ENCODE measurements at places on chromosomes 12 and 14.

DNA sequence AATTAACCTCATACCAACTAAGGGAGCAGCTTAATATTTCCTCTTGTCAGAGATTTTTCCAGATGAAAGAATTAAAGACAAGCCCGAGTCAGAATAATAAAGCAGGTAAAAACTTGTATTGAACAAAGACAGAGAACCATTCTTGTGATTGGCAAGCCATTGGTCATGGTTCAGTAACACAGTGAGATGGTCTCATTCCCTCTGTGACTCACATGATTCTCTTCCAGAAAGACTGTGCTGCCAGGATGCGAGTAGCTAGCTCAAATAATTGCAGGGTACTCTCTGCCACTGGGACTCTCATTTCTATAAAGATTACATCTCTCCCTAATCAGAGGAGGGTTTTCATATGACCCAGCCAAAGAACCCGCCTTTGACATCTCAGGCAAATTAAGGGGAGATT, 179.4 kb downstream of the PHLDA1 start:
- no peak for DNase-seq

- no peak for DNase-seq
These were observed 1466.1 kb upstream of the SEL1L start for GRCh38 chr14:82999802-83000201.

GRCh38 chr12:14828892-14829291, 14.4 kb downstream of the ART4 start:
- DNase-seq = peak; percentile 26

GRCh38 chr12:58395470-58395869, 454.1 kb downstream of the ATP23 start:
- DNase-seq = no peak

DNA sequence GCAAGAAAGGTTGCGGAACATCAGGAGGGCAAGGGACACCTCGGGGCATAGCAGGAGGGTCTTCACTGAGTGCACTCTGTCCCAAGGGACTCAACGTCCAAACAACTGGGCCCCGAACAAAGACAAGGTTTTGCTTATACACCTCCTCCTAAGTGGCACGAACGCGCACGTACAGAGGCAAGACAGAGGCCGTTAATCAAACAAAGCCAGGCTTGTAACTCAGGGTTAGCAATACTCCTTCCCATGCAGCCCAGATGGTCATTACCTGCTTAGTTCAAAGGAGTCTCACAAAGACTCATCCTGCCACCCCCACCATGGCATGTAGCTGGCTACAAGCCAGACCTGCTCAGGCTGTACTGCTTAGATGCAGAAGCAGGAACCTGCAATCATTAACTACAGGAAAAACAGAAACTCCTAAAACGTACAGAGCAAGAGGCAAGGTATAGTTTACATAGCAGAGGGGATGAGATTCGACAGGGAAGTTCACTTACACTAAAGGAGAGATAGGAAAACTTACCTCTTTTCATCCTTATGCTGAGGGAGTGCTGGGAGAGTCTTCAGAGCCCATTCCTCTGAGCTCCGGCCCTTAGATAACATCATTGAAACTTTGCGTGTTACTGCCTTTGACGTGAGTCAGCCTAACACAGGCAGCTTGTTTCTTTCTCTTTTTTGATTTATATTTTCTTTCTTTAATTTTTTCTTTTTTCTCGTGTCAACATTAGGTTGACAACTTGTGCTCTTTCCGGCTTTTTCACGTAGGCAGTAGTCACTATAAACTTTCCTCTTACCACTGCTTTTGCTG, 1319.1 kb downstream of the TMEM121 start:
- peak; percentile 47 for DNase-seq

DNA sequence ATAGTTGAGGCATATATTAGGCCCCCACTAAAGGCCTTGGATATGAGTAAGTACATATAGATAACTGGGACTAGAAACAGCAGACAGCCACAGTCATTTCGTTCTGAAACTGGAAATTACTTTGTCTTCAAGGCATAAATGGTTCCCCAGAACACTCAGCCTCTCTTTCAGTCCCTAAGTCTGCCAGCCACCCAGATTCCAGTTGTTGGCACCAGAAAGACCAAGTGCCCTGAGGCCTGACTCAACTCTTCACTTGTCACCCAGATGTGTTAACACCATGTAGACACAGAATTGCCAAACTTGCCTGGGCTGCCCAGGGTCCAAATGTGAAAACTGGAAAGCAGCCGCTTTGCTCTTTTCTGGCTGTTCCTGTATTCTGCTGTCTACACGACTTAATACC, 3.0 kb upstream of the LGALS3 start:
- no peak for DNase-seq

GRCh38 chr12:43169115-43169681, 382.8 kb downstream of the ADAMTS20 start:
- DNase-seq = no peak

DNA sequence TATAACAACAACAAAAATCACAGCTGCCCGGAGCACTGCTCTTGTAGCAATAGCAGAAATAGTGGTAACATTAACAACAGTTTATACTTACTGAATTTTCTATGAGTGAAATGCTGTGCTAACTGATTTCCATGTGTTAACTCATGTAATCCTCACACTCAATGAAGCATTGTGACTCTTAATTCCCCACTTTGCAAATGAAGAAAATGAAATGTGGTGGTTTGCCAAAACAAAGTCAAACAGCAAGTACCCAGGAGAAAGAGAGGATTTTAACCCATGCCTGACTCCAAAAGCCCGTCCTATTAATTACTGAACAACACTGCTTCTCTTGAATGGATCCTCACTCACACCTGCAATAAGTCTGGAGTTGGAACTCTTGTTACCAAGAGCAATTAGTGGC, 123.5 kb downstream of the MED13L start:
- no peak for DNase-seq

- no peak for DNase-seq
These were observed 16.2 kb upstream of the MED6 start for GRCh38 chr14:70616646-70617045.

DNA sequence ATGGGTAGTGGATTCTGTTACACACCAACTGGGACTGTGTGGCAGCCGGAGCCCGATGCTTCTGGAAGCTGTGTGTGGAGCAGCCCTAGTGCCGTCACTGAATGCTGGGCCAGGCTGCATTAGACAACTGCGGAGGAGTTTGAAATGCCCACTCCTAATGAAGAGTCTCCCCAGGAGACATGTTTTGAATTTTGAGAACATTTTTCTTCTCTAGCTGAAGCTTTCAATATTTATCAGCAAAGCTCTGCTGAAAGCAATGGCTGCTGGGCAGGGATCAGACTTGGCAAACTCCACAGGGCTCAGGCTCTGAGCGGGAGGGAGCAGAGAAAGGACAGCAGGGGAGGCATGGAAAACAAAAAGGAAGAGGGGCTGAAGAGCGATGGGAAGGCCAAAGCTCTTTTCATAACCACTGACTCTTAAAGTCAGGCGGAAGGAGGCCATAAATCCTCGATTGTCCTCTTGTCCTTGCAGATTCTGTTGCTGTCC, 189.1 kb downstream of the MON2 start:
- no peak for DNase-seq

GRCh38 chr12:64170730-64171129, 51.4 kb downstream of the KICS2 start:
- DNase-seq = no peak

DNA sequence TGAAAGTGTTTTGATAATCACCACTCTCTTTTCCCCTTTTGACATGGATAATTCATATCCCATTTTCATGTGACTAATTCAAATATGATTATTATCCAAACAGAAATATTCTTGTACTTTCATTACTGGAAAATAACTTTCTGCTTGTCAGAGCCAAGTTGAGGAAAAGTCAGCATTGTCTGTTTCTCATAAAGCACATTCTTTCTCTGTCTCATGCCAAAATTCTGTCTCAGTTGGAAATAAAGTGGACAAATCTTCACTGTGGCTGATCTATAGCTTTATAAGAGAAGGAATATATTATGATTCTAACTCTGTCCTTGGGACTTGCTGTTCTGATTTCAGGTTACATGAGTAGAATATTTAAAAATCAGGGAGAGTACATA, 22.7 kb upstream of the PRICKLE1 start:
- no peak for DNase-seq

DNA sequence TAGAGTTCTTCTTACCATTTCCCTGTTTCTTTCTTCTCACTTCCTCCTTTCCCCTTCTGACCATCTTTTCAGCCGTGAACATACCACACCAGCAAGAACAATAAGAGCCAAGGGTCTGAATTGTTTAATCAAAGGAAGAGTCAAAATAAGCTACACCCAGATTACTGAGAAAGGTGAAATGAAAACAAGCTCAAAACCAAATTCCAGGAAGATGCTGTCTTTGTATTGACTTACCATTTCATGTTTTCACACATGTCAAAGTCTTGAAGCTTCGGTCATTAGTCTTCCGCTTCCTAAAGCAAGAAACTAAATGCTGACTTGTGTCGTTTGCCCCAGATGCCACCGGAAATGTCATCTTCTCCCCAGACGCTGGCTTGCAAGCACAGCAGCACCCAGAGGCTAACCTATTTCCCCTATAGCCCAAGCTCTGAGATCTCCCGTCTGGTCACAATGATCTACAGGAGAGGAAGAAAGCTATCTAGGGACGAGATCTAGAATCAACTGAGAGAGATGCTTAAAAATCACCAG, 136.5 kb upstream of the AMIGO2 start:
- DNase-seq = peak; percentile 40

- DNase-seq = no peak
These were observed 545 bp downstream of the CPSF2 start for GRCh38 chr14:92122351-92122677.

DNA sequence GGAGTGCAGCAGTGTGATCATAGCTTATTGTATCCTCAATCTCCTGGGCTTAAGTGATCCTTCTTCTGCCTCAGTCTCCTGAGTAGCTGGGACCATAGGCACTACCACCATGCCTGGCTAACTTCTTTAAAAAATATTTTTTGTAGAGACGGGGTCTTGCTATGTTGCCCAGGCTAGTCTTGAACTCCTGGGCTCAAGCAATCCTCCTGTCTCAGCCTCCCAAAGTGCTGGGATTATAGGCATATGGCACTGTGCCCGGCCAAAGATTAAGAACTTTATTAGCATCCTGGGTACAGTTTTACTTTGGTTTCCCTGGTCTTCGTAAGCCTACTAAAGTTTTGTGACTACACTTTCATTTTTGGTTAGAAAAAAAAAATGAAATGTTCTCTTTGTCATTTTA, 84.4 kb downstream of the ACADS start:
- DNase-seq = no peak

GRCh38 chr14:101506211-101506925, 54.9 kb upstream of the DIO3 start:
- no peak for DNase-seq

DNA sequence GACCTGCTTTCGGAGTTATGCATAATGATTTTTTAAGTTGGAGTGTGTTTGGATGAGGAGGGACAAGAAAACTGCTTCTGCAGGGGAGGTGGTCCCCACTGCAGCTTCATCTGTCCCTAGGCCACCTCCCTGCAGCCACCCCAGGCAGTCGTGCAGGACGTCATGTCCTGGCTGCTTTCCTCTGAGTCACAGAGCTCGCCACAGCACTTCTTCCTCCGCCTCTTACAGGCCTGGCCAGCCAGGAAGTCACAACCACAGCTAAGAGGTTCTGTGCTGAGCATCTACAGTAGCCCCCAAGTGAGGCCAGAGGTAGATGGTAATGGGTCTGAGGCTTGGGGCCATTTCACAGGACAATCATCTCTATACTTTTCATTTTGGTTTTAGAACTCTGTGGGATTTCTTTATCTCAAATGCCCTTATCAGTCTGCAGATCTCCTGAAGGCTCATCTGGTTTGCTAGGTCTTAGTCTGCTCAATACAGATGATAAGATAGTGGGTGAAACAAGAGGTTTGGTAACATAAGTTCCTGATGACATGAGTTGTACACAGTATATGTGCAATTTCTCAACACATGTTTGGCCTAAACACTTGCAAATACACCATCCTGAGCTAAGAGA, 106.4 kb downstream of the ARF6 start:
- peak; percentile 86 for DNase-seq

DNA sequence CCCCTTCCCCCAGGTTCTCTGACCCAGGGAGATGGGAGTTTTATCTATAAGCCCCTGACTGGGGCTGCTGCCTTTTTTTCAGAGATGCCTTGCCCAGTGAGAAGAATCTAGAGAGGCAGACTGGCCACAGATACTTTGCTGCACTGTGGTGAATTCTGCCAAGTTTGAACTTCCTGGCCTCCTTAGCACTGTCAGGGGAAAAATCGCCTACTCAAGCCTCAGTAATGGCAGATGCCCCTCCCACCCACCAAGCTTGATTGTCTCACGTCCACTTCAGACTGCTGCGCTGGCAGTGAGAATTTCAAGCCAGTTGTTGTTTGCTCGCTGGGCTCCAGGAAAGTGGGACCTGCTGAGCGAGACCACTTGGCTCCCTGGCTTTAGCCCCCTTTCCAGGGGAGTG, 31.7 kb downstream of the KLRK1 start:
- DNase-seq = no peak

DNA sequence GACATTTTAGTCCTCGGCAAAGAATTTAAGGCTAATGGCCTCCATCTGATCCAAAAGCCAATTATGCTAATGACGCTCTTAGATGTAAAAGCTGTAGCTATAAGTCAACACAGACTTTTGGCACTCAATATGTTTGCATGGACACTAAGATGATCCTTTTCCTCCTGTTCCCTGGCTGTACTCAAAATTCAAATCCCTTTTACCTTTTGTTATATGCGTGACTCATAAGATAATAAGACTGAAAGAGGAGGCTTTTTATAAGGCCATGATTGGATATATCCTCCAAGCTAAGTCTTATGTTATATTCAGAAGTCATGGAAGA, 89.8 kb downstream of the PDZRN4 start:
- DNase-seq = no peak

DNA sequence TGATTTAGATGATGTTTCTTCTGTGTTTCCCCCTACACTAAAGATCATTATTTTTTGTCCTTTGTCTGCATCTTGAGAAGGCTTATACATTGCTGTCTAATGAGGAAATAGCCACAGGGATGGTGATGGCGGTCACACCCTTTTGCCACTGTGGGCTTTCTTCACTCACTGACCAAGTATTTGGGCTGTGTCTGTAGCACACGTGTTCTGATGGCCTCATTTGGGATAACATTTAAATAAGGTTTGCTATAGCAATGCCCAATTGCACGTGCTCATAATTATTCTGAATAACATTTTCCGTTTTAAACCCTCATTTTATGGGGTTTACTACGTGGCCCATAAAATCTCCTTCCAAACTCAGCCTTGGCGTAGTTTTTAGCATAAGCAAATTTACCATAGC, 230.3 kb upstream of the PRICKLE1 start:
- DNase-seq = no peak

DNA sequence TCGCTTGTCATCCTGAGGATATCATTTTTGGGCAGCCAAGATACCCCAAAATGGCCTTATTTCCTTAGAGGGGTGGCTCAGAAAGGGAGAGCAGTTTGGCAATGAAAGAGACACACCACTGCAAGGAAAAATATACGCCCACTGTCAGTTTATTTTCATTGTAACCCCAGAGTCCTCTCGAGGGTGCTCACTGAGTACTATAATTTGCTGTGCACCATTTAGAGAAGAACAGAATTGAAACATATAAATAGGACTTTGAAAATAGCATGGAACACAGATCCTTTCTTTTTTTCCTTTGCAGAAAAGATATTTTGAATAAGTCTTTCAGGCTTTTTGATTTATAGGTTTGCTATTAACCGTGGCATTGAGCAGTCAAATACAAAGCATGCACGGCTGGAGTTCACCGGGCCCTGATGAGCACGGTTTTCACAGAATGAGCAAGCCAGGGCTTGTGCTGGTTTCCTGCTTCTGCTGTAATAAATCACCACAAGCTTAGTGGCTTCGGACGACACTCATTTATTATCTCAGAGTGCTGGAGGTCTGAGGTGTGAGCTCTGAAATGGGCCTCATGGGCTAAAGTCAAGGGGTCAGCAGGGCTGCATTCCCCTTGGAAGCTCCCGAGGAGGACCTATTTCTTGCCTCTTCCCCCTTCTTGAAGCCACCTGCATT, 152.3 kb downstream of the ZNF664 start:
- DNase-seq = peak; percentile 66
